ENCODE measurements at places on chromosomes 5 and 9.

- no peak for DNase-seq
Observed at GRCh38 chr9:97985058-97985861, 2.1 kb downstream of the ANP32B start.

- no peak for DNase-seq
Observed at GRCh38 chr9:33341182-33341581, 50.9 kb downstream of the NFX1 start.

- DNase-seq = no peak
Observed at GRCh38 chr5:67193439-67193807, 3.2 kb downstream of the CD180 start.

GRCh38 chr5:142798099-142798770 is 28.1 kb downstream of the ARHGAP26 start:
- DNase-seq = no peak

DNA sequence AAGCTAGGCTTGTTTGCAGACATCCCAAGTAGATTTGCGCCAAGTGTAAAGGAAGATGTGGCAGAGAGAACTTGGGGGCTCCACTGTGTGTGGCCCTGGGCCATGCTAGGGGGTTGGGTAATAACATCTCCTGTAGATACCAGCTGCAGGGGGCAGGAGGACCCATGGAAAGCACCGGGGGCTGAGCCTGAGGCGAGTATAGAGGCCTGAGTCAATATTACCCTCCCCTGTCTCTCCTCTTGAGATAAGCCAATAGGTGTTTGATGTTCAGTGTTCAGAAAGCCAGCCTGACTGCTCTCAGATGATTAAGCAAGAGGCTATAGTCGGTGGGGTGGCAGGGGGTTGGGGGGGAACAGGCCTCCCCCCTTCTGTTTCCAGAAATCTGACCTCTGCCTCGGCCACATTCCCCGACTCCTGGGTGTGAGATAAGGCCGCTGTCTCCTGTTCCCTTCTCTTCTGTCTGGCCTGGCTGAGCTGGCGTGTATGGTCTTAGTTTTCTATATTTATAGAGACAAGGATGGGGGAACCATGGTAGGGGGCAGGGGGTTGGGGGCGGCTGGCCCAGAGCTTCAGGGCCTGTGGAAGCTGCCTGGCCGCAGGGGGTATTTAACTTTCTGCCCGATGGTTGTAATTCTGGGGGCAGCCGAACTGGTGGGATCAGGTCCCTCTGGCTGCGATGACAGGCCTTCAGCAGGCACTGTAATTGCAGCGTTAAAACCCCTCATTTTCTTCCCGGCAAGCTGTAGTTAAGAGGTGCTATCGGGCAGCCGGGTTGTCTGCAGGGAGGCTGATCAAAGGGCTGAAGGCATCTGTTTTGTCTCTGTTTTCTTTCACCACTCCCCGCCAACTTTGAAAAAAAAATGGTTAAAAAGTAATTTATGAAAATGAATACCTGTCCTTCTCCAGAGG is 292.0 kb downstream of the NSG2 start:
- DNase-seq = no peak

DNA sequence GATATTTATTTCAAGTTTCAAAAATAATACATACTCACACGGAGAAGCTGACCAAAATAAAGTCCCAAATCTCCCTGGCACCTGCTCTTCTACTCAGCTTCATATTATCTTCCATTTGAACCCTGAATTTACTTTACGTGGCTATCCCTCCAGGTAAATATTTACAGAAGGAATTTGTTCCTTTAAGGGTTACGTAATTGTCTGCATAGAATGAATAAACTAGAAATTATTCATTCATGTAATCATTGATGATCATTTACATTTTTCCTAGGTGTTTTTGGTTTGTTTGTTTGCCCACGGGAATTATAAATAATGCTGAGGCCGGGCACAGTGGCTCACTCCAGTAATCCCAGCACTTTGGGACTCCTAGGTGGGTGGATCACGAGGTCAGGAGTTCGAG is 251.2 kb downstream of the PLK2 start:
- DNase-seq = no peak

GRCh38 chr5:173764332-173765028 is 123.7 kb upstream of the CPEB4 start:
- peak; percentile 89 for DNase-seq

- no peak for DNase-seq
Observed at GRCh38 chr5:77744116-77744515, 32.0 kb downstream of the TBCA start.

- DNase-seq = no peak
Observed at GRCh38 chr9:127346584-127346983, 50.4 kb upstream of the SLC2A8 start.

- DNase-seq = no peak
Observed at GRCh38 chr5:150575745-150576448, 64.6 kb upstream of the SYNPO start.

- DNase-seq = no peak
Observed at GRCh38 chr5:138694146-138694545, 59.1 kb upstream of the CTNNA1 start.

- DNase-seq = no peak
Observed at GRCh38 chr9:136160381-136160841, 41.7 kb upstream of the TMEM250 start.

DNA sequence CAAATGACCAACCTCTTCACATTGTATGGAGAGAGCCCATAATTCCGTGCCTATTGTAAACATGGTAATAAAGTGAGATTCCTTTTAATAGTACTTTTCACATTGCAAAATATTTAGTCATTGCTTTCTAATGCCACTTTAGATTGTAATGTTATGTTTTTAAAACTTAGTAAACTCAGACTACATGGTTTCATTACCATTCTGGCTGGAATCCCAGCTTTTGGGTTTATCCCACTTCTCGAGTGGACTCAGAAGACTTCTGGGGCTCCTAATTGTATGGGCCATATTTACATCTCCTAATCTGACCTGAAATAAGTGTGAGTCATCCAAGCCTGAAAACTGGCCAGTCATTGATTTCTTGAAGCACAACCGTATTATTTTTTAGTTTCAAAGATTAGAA is 217.6 kb downstream of the CAAP1 start:
- no peak for DNase-seq

DNA sequence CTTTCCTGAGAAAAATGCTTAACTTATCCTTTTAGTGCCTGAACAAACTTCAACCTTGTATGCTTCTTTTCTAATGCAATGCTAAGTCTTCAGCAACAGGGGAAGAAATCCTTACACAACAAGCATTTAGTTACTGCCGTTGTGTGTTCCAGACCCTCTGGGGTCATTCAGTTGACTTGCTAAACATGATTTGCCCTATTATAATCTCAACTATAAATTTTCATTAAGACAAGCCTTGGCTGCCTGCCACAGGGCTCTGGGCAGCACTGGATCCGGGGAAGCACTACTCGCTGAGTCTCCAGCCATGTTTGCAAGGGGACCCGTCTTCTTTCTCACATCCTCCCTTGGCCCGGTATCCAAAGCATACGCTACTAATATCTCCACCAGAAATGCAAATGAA is 58.1 kb downstream of the PTCH1 start:
- no peak for DNase-seq

GRCh38 chr9:8208465-8208864 is 408.9 kb upstream of the DMAC1 start:
- no peak for DNase-seq

GRCh38 chr9:7533376-7534090 is 266.0 kb downstream of the DMAC1 start:
- DNase-seq = no peak

- no peak for DNase-seq
Observed at GRCh38 chr9:19255821-19256220, 25.3 kb downstream of the DENND4C start.

- no peak for DNase-seq
Observed at GRCh38 chr9:93620881-93621820, 44.8 kb downstream of the PHF2 start.

- no peak for DNase-seq
Observed at GRCh38 chr5:121090822-121091221, 626.7 kb downstream of the PRR16 start.

DNA sequence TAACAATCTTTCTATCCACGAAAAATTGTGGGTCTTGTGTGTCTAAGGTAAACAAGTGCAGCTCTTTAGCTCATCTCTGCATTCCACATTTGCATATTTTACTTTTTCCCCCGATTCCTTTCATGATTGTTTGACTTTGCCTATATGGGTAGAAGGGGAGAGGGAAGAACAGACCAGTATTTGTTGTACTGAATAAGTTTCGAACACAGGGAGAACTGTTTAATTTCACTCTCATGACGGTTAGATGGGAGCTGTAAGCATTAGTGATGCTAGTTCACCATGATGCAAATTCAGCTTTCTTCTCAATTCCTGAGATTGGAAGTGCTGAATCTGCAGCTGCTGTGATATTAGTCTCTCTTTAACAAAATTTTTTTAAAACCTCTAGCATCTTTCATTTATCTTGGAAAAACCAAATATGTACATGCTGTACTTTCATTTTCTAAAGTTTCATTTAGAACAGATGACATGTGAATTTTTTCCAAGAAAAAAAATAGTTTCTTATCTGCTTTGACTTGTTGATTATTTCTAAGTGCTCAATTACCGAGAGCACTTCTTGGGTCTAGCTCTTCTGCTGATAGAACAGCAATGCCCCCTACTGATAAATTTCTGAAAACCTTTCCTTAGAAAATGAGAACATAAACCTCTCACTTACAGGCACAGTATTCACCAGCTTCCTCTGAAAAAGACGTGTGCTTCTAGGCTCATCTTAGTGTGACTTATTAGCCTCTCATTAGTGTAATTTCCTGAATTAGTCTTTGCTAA is 149.5 kb downstream of the BAAT start:
- no peak for DNase-seq

- DNase-seq = no peak
Observed at GRCh38 chr9:116088396-116088795, 65.2 kb upstream of the PAPPA start.

DNA sequence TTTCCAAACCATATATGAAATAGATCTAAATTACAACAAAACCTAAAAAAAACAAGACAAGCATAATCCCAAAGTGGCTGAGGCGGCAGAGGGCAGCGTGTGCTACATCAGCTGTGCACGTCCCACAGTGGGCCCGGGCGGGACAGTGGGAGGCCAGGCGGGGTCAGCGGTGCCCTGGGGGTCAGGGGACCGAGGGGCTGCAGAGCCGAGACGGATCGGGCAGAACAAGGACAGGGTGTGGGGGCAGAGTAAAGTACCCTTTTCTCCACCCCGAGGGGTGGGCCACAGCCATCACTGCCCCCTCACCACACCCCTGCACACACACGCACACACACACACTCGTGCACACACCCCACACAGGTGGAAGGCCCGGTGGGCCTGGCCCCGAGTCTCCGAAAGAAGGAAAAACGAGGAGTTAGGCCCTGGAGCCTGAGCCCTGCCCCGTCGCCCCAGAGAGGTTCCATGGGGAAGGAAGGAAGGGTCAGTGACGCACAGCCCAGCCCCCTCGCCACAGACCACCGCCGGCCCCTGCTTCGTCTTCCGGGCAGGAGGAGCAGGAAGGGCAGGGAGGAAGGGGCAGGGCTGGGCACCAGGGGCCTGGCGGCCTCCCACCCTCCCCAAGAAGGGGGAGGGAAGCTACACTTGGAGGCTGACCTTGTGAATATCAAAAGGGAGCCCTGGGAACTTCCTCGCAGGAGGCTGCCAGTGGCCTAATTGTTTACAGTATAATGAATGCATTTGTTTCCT is 49.6 kb upstream of the UBAC1 start:
- no peak for DNase-seq

DNA sequence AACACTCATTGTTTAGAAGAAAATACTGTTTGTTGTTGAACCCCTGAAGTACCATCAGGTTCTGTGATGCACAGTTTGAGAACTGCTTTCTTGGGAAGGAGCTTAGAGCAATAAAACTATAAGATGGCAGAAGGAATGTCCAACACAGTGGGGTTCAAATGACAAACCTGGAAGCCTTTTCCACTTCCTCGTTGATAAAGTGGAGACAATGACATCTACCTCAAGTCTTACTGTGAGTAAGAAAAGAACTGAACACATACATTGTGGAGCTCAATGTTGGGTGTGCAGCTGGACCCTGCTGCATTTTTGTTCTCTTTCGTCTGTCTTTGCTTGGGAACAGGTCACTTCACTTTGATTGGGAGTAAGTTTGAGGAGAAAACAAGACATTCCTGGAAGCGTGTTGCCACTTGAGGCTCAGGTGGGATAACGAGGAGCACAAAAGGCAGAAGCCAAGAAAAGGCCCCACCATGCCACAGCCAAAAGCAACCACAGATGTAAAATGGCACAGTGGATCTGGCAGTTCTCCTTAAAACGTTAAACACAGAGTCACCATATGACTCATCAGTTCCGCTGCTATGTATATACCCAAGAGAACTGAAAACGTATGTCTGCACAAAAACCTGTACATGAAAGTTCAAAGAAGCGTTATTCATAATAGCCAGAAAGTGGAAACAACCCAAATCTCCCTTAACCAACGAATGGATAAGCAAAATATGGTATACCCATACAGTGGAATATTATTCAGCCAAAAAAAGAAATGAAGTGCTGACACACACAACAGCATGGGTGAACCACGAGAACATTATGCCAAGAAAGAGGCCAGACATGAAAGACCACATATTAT is 42.9 kb upstream of the SUB1 start:
- DNase-seq = no peak

DNA sequence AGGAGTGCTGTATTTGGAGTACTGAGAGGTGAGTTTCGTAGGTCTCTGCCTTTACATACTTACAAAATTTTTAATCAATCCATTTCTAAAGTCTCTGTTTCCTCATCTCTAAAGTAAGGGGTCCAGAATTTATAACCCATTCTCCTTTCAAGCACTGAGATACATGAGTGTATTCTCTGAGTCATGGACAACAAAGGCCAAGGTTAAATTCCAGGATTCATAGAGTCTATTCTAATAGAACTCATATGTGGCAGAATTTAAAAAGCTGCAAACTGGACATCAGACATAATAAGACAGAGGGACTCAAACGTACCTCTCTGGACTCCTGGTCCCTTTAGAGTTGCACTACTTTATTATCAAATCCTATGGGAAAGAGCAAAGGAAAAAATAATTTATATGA is 112.5 kb upstream of the SLIT3 start:
- DNase-seq = no peak

GRCh38 chr9:116789081-116789480 is 102.0 kb downstream of the TRIM32 start:
- no peak for DNase-seq
